A549 (cell line): ENCODE measurements at places on chromosomes 12 and 14.

DNA sequence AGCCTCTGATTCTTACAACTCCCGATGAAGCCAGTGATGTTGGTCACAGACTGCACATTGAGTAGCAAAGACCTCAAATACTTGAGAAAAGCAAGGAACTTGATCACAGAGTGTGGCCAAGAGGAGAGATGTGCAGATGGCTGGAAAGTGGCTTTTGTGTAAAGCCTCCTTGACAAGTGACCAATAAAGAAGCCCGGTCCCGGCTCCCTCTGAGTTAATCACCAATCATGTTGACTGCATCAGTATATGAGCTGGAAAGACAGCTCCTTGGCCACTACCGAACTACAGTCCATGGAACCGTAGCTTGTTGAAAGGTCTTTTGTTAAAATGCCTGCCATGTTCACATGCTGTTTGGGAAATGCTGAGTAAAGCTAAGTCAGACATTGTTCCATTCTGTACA lies 23.7 kb upstream of the SERPINA6 start:
- DNase-seq, result no peak

DNA sequence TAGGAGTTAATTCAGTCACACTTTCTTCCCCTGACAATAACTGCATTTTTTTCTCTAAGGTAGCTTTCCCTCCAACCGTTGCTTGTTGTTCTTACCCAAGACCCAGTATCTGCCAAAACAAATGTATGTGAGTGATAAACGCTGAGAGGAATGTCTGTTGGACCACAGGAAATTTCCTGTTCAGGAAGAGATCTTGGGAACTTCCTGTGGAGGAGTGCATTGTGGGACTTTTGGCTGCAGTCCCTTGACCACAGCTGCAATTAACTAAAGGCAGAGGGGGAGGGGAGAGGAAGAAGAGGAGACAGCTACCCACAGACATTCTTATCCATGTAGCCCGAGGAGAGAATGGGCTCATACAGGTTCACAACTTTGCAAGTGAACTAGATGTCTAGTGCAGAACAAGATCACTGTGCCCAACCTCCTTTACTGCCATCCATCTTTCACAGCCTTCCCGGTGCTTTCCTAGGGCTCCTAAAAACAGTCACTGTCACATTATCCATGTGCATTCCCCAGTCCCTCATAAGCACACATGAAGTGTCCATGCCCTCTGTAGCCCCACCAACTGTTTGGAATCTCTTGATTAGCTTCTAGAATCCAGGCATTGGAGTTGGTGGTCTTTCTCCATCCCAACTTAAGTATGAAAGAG lies 149.5 kb downstream of the ETV6 start:
- DNase-seq, result no peak

GRCh38 chr14:102514987-102515733 lies 5.6 kb upstream of the ANKRD9 start:
- DNase-seq, result no peak

DNA sequence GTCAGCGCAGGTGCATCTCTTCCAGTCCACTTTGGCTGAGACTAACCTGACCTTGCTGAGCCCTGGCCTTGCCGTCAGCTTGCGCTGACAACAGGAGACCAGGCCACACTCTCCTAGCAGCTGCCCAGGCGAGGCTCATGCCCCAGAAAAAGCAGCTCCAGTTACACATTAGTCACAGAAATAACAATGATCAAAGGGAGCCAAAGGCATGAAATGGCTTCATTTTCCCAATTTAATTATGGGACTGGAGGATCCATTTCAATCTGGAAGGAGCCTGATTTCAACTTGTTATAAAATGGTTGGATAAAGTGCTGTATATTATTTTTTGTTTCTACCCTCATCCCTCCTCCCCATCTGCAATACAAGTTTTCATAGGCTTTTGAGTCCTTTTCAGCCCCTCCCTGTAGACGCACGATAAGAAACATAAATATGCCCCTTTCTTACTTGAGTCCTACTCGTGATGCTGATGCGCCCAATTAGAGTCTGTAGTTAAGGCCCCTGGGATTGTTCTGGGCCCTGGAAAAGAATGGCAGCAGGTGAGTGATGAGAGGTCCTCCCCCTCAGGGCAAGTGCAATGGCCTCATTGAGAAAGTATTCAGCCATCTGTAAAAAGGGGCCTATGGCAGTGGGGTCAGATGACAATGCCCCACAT lies 376.0 kb downstream of the C12orf75 start:
- DNase-seq, result no peak

DNA sequence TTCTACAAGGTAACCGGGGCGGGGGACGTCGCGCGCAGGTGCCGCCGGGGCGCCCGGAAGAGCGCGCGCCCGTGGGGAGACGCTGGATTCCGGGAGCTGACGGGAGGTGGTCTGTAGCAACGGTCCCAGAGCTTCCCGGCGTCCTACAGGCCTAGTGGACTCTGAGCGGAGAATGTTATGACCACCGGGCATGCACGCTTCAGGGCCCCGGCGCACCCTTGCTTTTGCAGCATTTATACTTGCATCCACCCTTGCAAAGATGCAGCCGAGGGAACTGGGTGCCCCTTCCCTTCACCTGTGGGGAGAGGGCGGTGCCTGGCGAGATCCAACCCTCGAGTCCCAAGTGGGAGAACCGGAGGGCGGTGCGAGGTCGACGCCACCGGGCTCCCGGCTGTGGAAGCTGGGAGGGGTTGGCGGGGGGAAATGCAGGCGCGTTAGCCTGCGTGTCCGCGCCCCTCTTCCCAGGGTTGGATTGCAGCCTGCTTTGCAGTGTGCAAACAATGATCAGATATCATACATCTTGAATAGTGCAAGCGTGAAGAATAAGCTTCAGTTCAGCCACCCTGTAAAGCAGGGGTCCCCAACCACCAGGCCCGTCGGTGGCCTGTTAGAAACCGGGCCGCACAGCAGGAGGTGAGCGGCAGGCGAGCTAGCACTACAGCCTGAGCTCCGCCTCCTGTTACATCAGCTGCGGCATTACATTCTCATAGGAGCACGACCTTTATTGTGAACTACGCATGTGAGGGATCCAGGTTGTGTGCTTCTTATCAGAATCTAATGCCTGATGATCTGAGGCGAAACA lies 576 bp downstream of the ERP29 start:
- peak; percentile 44 for DNase-seq

DNA sequence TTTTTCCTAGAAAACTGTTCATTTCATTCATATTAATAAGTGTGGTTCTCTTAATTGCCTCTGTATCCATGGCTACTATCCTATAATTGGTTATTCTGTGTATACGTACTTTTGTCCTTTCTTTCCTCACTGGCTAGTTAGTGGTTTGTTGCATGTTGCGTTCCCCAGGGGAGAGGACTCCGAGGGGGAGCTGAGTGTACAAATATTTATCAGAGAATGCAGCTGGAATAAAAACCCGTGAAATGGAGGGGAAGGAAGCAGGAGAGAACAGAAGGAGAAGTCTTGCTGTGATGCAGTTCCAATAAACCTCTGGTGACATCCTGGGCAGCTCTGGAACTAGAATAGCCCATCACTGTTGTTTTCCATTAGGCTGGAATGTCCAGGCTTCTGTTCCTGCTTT lies 117.1 kb upstream of the RGS6 start:
- DNase-seq, result no peak
